Pericardium fibroblast (primary cell): ENCODE measurements at places on chromosomes 11 and 22. TPM values are rescaled to one million over a fixed set of nuclear protein-coding genes. Genes with fewer than 3 reads are reported as not detected.

The GALNT18 gene
- 0.70 and 1.5 TPM in 2 replicates for total RNA-seq

The SMIM38 gene
- 0.09 TPM in 1 of 2 replicates, not detected in the other for total RNA-seq

The SYT12 gene
- 1.5 TPM in 1 of 2 replicates, not detected in the other for total RNA-seq

The RAG2 gene
- not detected in 2 replicates for total RNA-seq

The LIMK2 gene
- total RNA-seq: 10.0 and 11.6 TPM in 2 replicates

The FGF3 gene
- total RNA-seq: not detected in 2 replicates
